ENCODE measurements at places on chromosomes 2 and 18.

- no peak for DNase-seq
Observed at GRCh38 chr18:75375341-75375740, 52.2 kb downstream of the SMIM21 start.

DNA sequence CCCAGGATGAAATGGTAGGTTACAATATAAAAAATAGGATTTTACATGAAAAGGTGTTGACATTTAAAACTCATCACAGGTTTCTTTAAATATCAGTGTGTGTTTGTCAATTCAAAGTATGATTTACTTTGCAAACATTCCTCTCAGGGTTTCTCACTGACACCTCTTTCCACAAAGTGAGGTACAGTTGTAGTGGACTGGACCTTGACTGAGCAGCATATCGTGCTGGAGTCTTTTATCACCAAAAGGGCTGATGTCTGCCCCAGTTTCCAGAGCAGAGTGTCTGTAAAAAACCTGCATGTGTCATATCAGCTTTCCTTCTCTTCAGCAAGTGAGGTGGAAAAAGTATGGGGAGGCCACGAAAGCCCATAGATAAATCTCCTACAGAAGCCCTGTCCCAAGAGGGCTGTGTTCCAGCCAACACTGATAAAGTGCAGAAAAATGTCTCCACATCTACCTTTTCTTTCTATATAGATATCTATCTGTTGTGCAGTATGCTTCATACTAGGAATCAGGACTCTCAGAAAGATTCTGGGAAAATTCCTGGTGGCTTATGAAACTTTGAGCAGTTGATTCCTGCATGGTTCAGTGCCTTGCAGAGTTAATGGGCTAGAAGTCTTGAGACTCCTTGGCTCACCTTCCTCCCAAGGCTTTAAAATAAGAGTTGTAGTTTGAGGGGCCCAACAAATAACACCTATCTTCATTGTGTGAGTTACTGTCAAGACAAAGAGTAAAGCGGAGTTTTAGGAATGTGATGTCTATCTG lies 6.9 kb downstream of the ACYP2 start:
- DNase-seq: no peak

DNA sequence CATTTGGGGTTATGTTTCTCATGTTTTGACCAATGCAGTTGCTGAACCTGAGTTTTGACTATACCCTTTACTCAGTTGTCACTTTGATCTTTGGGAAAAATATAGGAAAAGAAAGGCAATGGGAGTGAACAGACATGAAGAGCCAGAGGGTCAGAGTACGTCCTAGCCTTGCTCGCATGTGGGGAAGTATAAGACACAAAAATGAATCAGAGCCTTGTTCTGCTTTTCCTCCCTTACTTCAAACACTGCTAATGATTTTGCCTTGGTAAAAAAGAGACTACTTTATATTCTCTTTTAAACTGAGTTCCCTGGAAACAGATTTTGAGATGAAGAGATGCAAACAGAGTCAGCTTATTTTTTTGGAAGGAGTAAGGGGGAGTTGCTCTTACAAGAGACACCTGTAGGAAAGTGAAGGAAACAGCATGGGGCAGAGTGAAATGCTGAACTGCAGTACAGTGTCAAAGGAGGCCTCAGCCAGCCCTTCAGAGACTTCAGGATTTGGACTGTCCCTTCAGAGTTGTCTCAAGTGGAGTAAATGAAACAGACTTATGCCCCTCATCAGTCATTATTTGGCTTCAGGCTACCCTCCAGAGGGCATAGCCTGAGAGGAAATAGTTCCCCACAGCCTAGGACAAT lies 11.1 kb upstream of the FAP start:
- no peak for DNase-seq

GRCh38 chr2:209091056-209091455 lies 332.8 kb upstream of the MAP2 start:
- no peak for DNase-seq

DNA sequence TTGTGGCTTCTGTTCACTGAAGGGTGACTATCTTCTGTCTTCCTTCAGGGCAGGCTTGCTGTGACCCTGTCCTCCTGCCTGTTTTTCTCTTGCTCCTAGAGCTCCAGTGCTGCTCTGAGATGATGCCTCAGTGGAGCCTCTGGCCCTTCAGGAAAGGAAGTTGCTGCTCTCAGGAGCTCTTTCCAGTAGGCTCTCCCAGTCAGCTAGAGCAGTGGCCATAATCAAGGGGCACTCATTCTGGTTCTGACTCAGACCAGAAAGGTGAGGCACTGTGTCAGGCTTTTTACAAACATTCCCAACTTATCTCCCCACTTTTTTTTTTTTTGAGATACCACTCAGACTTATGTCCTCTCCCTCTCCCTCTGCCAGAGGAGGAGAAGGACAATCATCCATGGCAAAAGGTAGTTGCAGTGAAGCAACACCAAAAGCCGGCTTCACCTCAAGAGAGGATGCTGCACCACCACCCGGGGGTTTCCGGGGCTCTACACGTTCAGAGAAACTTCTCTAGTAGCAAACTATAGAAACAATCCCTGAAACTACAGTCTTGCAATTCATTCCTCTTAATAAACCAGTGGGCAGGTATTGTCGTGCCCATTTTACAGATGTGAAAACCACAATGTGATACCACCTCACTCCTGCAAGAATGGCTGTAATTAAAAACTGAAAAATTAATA lies 115.4 kb downstream of the ACTR3 start:
- no peak for DNase-seq

All from stimulated activated naive CD8-positive, alpha-beta T cell treated with anti-CD3 and anti-CD28 coated beads, Interleukin-15, Interleukin-2, amounts not matched to agents 100 U/mL and 50 U/mL, for 24 hours (primary cell).